ENCODE measurements at places on chromosomes 2 and 18. TPM values are rescaled to one million over a fixed set of nuclear protein-coding genes. Genes with fewer than 3 reads are reported as not detected.

DNA sequence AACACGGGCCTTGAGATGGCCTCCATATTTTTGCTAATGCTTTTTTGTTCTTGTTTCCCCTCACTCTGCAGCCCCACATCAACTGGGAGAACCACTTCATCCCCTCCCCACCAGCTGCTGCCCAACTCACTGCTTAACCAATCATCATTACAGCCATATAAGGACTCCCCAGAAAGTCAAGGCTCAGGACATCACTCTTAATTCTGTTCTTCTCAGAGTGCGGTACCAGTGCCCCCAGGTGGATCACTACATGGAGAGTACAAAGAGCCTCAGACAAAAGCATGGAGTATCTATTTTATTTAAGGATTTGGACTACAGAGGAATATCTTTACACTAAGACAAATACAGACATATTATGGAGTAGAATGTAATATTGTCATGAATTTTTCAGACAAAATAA, 340.6 kb downstream of the PAX3 start:
- H3K27ac ChIP-seq: no peak overlapping the region
- no peaks in the 10 kb centered on the region for H3K36me3 ChIP-seq
- H3K27me3 ChIP-seq: no peaks in the 10 kb centered on the region
- H3K4me3 ChIP-seq: no peak overlapping the region
- DNase-seq: no peak

GRCh38 chr2:85889627-85890281, 964 bp upstream of the ST3GAL5 start:
- H3K27me3 ChIP-seq: no peaks in the 10 kb centered on the region
- peak overlapping the region; percentile 91 for H3K27ac ChIP-seq
- peak; percentile 78 for DNase-seq
- H3K4me3 ChIP-seq: peak overlapping the region; percentile 76
- no peaks in the 10 kb centered on the region for H3K36me3 ChIP-seq

- no peak for DNase-seq
- no peak overlapping the region for H3K4me3 ChIP-seq
- no peaks in the 10 kb centered on the region for H3K4me1 ChIP-seq
- H3K36me3 ChIP-seq: no peaks in the 10 kb centered on the region
- H3K27me3 ChIP-seq: no peaks in the 10 kb centered on the region
These were observed 129.5 kb downstream of the MSTN start for GRCh38 chr2:189933041-189933440.

GRCh38 chr2:54194761-54195750, 61.0 kb downstream of the TSPYL6 start:
- no peak overlapping the region for H3K27ac ChIP-seq
- no peaks in the 10 kb centered on the region for H3K36me3 ChIP-seq
- H3K27me3 ChIP-seq: no peaks in the 10 kb centered on the region
- no peaks in the 10 kb centered on the region for H3K4me1 ChIP-seq

DNA sequence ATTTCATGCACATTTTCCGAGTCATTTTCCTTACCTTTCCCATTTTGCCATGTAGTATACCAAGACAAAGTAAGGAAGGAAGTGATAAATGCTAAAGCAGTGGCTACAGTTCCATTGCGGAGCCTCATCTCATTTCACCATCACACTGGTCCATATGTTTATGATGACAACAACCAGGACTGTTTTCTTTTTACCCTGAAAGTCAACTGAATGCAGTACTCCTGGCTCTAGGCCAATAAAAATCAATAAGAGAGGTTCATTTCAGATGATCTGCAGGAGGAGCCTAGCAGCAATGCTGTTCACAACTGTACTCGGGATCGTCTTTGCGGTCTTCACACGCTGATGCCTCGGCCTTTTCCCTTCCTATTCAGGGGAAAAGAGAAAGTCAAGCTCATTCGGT, 4.7 kb downstream of the MGAT4A start:
- peaks cover 19% of the 10 kb centered on the region for H3K36me3 ChIP-seq
- peaks cover 24% of the 10 kb centered on the region for H3K4me1 ChIP-seq
- no peak for DNase-seq
- H3K4me3 ChIP-seq: peak overlapping the region; percentile 18
- no peak overlapping the region for H3K27ac ChIP-seq

GRCh38 chr2:190674966-190675650, 26.2 kb downstream of the NAB1 start:
- H3K27me3 ChIP-seq: no peaks in the 10 kb centered on the region
- H3K4me3 ChIP-seq: no peak overlapping the region
- H3K36me3 ChIP-seq: peaks cover 48% of the 10 kb centered on the region
- peaks cover 9% of the 10 kb centered on the region for H3K4me1 ChIP-seq

DNA sequence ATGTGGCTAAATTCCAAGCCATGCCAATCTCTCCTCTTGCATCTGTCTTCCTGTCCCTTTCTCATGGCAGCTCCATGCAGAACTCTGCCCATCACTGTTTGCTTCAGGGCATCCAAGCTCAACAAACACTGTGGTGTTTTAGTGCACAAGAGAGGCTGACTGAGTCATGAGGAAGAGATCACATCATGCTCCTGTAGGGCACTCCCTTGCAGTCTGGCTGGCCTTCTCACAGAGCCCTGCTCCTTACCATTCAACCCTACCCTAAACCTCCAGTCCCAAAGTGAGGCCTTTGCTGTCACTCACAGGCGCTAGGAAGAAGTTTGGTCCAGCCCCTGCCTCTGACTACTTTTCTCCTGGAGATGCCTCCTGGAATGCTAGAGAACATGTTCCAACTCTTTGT, 194.0 kb downstream of the LRATD1 start:
- no peak overlapping the region for H3K4me3 ChIP-seq
- H3K27ac ChIP-seq: no peak overlapping the region
- no peaks in the 10 kb centered on the region for H3K36me3 ChIP-seq

FZD7 gene
- total RNA-seq: 13.6 TPM

COLEC12 gene
- 55.2 TPM for total RNA-seq

CFAP65 gene
- not detected for total RNA-seq

AQP12A gene
- total RNA-seq: not detected

CDH2 gene
- total RNA-seq: 1.8 TPM
